ENCODE measurements at places on chromosomes 1 and 21. TPM values are rescaled to one million over a fixed set of nuclear protein-coding genes. Genes with fewer than 3 reads are reported as not detected.
A peak's percentile ranks its signal among the peaks of the same experiment; 100 is the strongest.

DNA sequence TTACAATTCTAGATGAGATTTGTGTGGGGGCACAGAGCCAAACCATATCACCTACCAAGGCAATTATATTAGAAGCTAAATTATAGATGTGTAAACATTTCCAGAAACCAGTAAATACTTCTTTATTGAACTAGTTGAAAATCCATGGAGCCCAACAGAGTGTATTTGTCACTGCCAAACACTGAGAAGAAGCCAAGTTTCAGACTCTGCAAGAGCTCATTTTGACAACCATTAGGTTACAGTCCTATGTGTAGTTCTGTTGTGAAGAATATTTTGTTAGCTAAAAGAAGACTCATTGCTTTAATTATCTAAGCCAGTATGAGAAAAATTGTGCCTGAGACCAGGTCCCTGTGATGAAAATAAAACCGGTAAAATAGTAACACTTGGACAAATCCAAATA lies 358.9 kb upstream of the SGIP1 start:
- no peak for DNase-seq

Gene MIA3
- total RNA-seq = 24.1 TPM

GRCh38 chr1:16369821-16370220 lies 2.8 kb downstream of the SZRD1 start:
- DNase-seq = no peak

Gene CNTN2
- not detected for total RNA-seq

- DNase-seq = no peak
These were observed 15.4 kb downstream of the MPZL1 start for GRCh38 chr1:167737169-167737568.

GRCh38 chr1:241715956-241716355 lies 63.9 kb downstream of the WDR64 start:
- DNase-seq = no peak

Gene LCE2B
- total RNA-seq = not detected

Gene IVL
- total RNA-seq = not detected

Gene IFNLR1
- 3.8 TPM for total RNA-seq

DNA sequence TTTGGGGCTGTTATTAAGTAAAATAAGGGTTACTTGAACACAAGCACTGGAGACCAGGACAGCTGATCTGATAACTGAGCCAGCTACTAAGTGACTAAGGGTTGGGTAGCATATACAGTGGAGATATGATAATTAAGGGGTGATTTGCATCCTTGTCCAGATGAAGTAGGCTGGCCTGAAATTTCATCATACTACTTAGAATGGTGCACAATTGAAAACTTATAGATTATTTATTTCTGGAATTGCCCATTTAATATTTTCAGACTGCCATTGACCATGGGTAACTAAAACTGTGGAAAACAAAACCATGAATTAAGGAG lies 3.8 kb upstream of the CD1B start:
- DNase-seq = no peak

Gene SLC9C2
- not detected for total RNA-seq

Gene SLC1A7
- 0.24 TPM for total RNA-seq

- no peak for DNase-seq
These were observed 3.7 kb upstream of the IRF6 start for GRCh38 chr1:209809611-209810010.

- no peak for DNase-seq
These were observed at the start of gene FCRL3 for GRCh38 chr1:157700732-157701131. Gene FCRL3 (minus strand): TSS chr1:157700769. CDS start chr1:157700489, 280 bp downstream.

DNA sequence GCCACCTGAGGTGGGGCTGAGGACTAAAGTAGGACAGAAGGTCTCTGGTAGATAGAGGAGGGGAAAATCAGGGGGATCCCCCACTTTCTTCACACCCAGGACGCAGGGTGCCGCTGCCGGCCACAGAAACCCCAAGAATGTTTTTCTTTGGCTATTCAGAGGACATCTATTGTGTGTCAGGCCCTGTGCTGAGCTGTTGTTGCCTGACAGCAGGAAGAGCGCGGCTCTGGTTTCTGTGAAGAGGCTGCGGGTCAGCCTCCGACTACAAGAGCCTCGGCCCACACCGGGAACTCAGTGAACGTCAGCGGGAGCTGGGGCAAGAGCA lies 407 bp upstream of the PIGV start:
- DNase-seq = peak; percentile 19

DNA sequence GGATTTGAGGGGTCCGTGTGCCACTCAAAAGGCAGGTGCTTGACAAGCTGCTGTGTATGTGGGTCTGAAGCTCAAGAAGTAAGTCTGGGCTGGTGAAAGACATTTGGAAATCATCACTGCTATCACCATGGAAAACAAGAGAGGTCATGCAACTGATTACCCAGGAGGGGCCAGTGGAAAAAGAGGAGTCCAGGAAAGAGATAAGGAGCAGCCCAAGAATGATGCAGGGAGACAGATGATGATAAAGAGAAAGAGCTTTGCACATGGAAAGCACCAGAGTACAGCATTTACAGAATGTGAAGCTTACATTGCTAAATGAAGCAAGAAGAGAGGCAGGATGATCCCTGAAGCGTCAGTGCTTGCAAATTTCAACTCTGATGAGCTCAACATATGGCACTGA lies 203.2 kb downstream of the SETD4 start:
- no peak for DNase-seq

DNA sequence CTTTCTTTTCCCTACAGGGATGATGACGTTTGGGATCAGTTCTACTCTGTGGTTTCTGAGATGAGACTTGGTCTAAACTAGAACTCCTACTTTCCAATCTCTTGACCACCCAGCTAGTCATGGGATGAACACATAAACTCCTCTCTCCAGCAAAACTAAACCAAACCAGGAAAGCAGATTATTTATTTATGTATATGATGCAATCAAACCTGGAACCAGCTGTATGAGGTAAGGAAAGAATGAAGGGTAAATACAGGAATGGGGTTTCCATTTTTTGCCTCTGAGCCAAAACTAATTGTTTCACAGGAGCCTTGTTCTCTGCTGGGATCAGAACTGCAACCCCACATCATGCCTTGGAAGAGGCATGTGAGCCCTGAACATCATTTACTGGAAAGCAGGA lies 3.3 kb upstream of the AGT start:
- no peak for DNase-seq

GRCh38 chr1:38896169-38896568 lies 14.8 kb upstream of the GJA9 start:
- DNase-seq = no peak

DNA sequence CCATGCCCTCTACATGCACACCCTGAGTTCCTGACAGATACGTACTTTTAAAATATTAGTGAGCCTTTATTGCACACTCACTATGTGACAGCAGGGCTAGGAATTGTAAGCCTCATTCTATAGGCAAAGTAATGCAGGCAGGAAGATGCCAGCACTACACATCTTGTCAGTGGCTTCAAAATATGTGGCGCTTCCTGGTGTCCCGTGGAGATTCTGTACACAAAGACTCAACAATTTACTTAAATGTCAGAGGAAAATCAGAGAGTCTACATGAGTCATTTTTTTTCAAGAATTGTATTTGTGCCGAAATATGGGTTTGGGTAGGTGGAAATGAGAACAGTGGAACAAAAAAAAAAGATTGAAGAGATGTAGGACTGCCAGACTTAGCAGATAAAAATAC lies 27.6 kb downstream of the RNASEL start:
- no peak for DNase-seq
